ENCODE measurements at places on chromosomes 1 and 21. TPM values are rescaled to one million over a fixed set of nuclear protein-coding genes. Genes with fewer than 3 reads are reported as not detected.

DNA sequence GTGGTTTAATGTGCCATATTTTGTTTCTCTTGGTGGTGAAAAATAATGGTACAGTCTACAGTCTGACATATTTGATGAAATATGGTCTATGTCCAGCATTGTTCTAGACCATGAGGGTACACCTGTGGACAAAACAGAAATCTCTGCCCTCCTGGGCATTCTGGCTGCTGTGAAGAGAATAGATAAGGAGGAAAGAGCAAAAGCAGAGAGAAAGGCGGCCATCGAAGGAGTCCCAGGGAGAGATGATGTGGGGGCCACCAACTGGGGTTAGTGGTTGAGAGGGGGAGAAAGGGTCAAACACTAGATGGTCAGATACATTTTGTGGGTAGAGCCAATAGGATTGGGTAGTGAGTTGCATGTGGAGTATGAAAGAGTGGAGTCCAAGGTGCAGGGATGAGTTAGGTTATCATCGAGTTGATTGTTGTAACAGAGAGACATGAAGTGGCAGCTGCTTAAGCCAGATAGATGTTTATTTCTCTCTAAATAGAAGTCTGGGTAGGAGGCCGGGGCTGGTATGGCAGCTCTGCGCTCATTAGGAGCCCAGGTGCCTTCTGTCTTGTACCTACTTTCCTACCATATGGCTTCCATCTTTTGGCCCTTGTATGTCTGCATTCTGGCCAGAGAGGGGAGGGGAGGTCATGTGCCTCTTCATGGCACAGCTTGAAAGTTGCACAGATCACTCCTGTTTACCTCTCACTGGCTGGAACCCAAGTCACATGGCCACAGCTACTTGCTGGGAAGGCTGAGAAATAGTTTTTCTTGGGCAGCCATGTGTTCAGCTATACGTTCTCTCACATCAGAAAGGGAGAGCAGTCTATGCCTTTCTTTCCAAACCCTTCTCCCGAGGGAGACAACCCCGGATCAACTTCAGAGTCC is 13.0 kb downstream of the UBE4B start:
- no peak overlapping the region for H3K4me3 ChIP-seq
- H3K36me3 ChIP-seq = peaks cover 11% of the 10 kb centered on the region
- H3K27me3 ChIP-seq = no peaks in the 10 kb centered on the region
- H3K4me1 ChIP-seq = no peaks in the 10 kb centered on the region

- no peak overlapping the region for H3K27ac ChIP-seq
- no peaks in the 10 kb centered on the region for H3K27me3 ChIP-seq
- H3K36me3 ChIP-seq = no peaks in the 10 kb centered on the region
- no peaks in the 10 kb centered on the region for H3K4me1 ChIP-seq
Measured at GRCh38 chr1:186057086-186057485, 318.0 kb downstream of the TPR start.

- H3K27ac ChIP-seq = no peak overlapping the region
- H3K4me3 ChIP-seq = no peak overlapping the region
- peaks cover 42% of the 10 kb centered on the region for H3K36me3 ChIP-seq
- no peak for DNase-seq
Measured at GRCh38 chr1:229440851-229441537, 7.1 kb upstream of the ACTA1 start.

DNA sequence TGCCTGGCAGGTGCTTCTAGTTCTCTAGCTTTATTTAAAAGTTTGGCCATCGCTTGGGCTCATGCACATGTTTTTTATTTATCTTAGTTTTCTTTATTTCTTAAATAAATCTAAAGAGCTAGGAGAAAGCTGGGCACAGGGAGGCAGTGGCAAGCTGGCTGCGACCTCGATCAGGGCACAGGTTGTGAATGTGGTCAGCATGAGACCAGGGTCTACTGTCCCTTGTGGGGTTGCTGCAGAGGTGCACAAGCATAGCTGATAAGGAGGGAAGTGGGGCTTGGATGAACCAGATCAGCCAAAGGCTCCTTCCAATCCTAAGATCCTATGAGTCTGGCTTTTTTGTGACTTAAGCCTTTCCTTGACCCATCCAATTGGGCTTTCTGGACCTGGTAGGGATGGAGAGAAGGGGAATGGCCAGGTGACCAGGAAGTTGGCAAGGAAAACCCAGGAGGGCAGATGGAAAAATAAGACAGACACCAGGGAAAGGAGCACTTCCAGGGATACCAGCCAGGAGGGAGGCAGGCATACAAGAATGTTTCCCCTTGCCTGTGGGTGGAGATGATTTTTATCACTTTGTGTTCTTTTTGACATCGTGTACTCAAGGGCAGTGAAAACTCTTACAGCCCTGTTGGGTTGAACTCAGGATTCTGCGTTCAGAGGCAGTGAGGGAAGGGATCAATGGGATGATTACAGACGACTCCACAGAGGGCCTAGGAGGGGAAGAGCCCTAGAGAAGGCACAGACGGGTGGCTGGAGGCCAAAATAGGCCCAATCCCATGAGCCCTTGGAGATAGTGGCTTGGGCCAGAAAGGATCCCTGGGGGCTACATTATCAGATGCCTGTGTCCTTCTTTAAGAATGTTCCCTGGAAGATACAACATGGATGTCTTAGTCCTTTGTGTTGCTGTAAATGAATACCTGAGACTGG is 8.5 kb downstream of the CYP4B1 start:
- H3K4me1 ChIP-seq = no peaks in the 10 kb centered on the region
- no peaks in the 10 kb centered on the region for H3K27me3 ChIP-seq
- H3K4me3 ChIP-seq = no peak overlapping the region
- DNase-seq = no peak
- no peak overlapping the region for H3K27ac ChIP-seq

- H3K4me1 ChIP-seq = peaks cover 13% of the 10 kb centered on the region
- H3K27ac ChIP-seq = no peak overlapping the region
- H3K36me3 ChIP-seq = no peaks in the 10 kb centered on the region
- no peak for DNase-seq
- H3K4me3 ChIP-seq = no peak overlapping the region
Measured at GRCh38 chr1:25705699-25706098, 89.1 kb downstream of the MAN1C1 start.

DNA sequence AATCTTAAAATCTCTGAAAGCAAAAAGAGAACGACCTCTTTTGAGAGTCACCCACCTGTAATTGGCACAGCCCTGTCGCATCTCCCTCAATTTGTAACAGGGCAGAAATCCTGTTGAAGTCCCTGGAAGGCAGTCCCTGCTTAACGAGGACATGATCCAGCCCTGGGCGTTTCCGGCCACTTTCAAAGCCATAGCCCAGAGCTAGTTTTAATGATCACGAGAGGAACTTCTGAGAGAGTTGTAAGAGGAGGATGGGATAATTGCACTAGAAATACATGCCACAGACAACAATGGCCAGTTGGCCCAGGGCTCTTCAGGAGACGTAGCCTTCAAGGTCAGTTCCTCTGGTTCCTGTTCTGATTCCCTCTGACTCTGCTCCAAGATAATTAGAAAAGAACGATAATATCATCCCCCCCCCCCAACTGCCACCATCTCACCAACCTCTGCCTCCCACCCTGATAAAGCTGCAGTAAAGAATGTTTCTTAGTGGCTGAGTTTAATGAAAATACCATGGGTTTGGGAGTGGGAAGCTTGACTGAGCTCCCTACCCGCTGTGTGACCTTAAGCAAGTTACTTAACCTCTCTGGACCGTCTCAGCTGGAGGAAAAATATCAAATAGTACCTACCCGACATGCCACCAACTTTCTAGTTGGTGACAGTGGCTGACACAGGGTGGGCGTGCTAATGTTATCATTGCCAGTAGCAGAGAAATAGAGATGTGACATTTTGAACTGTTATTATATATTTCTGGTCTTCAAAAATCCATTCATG is 140.0 kb downstream of the OMA1 start:
- H3K36me3 ChIP-seq = no peaks in the 10 kb centered on the region
- no peaks in the 10 kb centered on the region for H3K27me3 ChIP-seq
- H3K4me3 ChIP-seq = no peak overlapping the region
- no peaks in the 10 kb centered on the region for H3K4me1 ChIP-seq
- no peak for DNase-seq

GRCh38 chr1:224219011-224219611 is 36.1 kb downstream of the DEGS1 start:
- no peak overlapping the region for H3K27ac ChIP-seq
- no peak for DNase-seq
- no peak overlapping the region for H3K4me3 ChIP-seq
- H3K36me3 ChIP-seq = no peaks in the 10 kb centered on the region
- H3K27me3 ChIP-seq = no peaks in the 10 kb centered on the region

DNA sequence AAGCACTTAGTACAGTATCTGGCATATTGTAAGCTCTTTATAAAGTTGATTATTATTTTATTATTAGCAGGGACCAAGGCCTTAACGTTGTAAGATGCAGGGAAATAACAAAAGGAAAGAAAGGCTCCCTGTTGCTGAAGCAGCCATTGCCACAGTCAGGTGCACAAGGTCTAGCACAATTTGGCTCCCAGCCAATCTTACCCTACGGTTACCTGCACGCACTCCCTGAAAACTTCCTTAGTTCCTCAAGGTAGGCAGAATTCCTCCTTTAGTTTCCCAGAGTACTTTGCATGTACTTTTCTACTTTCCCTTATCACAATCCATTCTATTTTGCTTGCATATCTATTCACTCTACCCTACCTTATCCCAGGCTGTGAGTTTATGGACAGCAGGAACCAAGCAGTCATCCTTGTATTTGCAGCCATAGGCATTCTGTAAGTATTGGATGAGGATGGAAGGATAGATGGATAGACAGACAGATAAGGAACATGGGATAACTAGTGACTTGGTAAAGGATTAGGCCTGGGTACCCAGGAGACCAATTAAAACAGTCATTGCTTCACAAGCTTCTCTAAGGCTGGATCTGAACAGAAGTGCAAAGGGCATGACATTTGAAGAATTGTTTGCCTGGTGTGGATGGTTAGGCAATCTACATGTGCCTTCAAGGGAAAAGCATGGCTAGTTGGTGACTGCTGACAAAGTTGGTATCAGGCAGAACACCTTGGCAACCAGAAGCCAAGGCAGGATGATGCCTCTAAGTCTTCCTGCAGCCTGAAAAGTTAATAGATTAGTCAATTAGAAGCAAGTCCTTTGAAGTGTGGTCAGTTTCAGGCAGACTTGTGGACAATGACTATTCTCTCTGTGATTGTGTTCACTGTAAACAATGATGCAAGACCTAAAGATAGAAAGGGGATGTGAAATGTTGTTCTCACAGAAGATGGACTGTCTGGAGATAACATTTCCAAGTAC is 20.8 kb upstream of the JAK1 start:
- no peak overlapping the region for H3K27ac ChIP-seq
- H3K4me3 ChIP-seq = no peak overlapping the region
- H3K27me3 ChIP-seq = no peaks in the 10 kb centered on the region
- H3K36me3 ChIP-seq = no peaks in the 10 kb centered on the region
- H3K4me1 ChIP-seq = peaks cover 4% of the 10 kb centered on the region

- H3K4me3 ChIP-seq = no peak overlapping the region
- no peaks in the 10 kb centered on the region for H3K36me3 ChIP-seq
- DNase-seq = no peak
Measured at GRCh38 chr1:205376739-205377138, 20.0 kb upstream of the KLHDC8A start.

- H3K27ac ChIP-seq = no peak overlapping the region
- no peaks in the 10 kb centered on the region for H3K27me3 ChIP-seq
- H3K4me3 ChIP-seq = no peak overlapping the region
- DNase-seq = no peak
- no peaks in the 10 kb centered on the region for H3K4me1 ChIP-seq
Measured at GRCh38 chr1:237141502-237141901, 99.5 kb downstream of the RYR2 start.

DNA sequence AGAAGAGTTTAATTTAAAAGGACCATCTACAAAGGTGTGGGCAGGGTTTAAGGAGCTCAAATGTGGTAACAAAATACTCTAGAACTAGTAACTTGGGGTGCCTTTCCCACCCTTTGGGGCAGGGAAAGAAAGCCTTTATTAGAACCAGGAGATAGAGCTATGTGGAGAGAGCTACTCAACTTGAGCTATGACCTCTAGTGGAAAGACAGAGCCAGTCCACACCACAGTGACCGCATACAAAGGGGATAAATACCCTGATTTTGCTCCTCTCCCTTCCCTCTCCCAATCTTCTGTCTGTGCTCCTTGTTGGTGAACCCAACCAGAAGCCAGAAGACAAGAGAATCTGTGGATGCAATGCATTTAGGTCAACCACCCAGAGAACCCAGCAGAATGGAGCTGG is 54.4 kb upstream of the JAK1 start:
- H3K36me3 ChIP-seq = no peaks in the 10 kb centered on the region
- H3K4me1 ChIP-seq = no peaks in the 10 kb centered on the region
- no peak overlapping the region for H3K4me3 ChIP-seq
- DNase-seq = no peak
- no peak overlapping the region for H3K27ac ChIP-seq

- DNase-seq = no peak
- H3K27ac ChIP-seq = no peak overlapping the region
- H3K4me1 ChIP-seq = peaks cover 74% of the 10 kb centered on the region
Measured at GRCh38 chr1:19456968-19457441, 28.3 kb downstream of the CAPZB start.

The SIK1 gene
- 382 TPM for total RNA-seq

The ERRFI1 gene
- total RNA-seq = 4.0 TPM

The OR2L8 gene
- total RNA-seq = not detected

The CYP4X1 gene
- not detected for total RNA-seq
